ENCODE measurements at places on chromosomes 1 and 21. TPM values are rescaled to one million over a fixed set of nuclear protein-coding genes. Genes with fewer than 3 reads are reported as not detected.
A peak's percentile ranks its signal among the peaks of the same experiment; 100 is the strongest.

DNA sequence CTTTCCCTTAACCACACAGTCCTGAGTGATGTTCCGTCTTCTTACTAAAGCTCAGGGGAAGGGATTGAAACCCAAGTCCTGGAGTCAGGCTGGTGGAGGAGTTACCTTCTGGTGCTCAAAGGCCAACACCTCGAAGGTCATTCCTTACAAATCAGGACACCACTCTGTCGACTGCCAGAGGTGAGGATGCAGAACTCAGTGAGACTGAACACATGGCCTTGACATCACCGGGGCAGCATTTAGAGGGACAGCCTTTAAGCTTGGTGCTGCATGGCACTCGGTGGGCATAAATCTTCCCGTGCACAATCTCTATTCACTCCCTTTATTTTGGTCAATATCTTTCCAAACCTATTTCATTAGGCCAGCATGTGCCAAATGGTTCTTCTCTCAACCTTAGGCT lies 130.9 kb downstream of the ASTN1 start:
- DNase-seq: no peak
- H3K4me3 ChIP-seq: no peak overlapping the region
- H3K4me1 ChIP-seq: no peaks in the 10 kb centered on the region
- no peaks in the 10 kb centered on the region for H3K36me3 ChIP-seq

Gene ADORA3
- 0.18 TPM for total RNA-seq

Gene SLC35F3
- total RNA-seq: 10.7 TPM

- H3K27ac ChIP-seq: no peak overlapping the region
- H3K36me3 ChIP-seq: no peaks in the 10 kb centered on the region
- H3K4me1 ChIP-seq: peaks cover 2% of the 10 kb centered on the region
- H3K4me3 ChIP-seq: no peak overlapping the region
- DNase-seq: no peak
These were observed 264.0 kb downstream of the CTH start for GRCh38 chr1:70674941-70675685.

GRCh38 chr21:42001781-42002180 lies 8.4 kb downstream of the ZBTB21 start:
- no peak overlapping the region for H3K4me3 ChIP-seq
- H3K4me1 ChIP-seq: peaks cover 28% of the 10 kb centered on the region
- peaks cover 12% of the 10 kb centered on the region for H3K27me3 ChIP-seq
- no peak for DNase-seq
- no peak overlapping the region for H3K27ac ChIP-seq

Gene C1QA
- not detected for total RNA-seq

DNA sequence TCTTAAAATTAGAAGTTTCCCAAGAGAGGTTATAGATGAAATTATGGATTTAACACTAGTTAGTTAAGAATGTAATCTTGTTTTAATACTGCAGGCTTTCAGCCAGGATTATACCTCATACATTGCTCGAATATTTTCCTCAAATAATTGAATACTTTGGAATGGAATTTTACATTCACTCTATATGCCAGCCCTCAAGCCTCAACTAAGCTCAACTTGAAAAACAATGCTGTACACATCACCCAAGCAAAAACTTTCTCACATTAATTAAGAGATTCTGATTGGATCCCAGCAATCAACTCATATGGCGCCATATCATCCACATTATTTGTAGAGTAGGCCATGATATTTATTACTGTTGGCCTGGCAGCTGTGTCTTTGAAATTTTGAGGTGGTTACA lies 710.7 kb upstream of the ADAMTS5 start:
- H3K27me3 ChIP-seq: no peaks in the 10 kb centered on the region

GRCh38 chr1:46940307-46940706 lies 969 bp downstream of the CYP4A11 start:
- no peak overlapping the region for H3K27ac ChIP-seq
- no peaks in the 10 kb centered on the region for H3K36me3 ChIP-seq
- no peak for DNase-seq
- H3K4me3 ChIP-seq: no peak overlapping the region
- no peaks in the 10 kb centered on the region for H3K4me1 ChIP-seq

Gene CAPN8
- not detected for total RNA-seq

- H3K4me1 ChIP-seq: no peaks in the 10 kb centered on the region
- peak overlapping the region; percentile 45 for H3K4me3 ChIP-seq
- peaks cover 1% of the 10 kb centered on the region for H3K27me3 ChIP-seq
- DNase-seq: no peak
- H3K27ac ChIP-seq: no peak overlapping the region
These were observed 9.6 kb downstream of the SPATA46 start for GRCh38 chr1:162367073-162367472.

DNA sequence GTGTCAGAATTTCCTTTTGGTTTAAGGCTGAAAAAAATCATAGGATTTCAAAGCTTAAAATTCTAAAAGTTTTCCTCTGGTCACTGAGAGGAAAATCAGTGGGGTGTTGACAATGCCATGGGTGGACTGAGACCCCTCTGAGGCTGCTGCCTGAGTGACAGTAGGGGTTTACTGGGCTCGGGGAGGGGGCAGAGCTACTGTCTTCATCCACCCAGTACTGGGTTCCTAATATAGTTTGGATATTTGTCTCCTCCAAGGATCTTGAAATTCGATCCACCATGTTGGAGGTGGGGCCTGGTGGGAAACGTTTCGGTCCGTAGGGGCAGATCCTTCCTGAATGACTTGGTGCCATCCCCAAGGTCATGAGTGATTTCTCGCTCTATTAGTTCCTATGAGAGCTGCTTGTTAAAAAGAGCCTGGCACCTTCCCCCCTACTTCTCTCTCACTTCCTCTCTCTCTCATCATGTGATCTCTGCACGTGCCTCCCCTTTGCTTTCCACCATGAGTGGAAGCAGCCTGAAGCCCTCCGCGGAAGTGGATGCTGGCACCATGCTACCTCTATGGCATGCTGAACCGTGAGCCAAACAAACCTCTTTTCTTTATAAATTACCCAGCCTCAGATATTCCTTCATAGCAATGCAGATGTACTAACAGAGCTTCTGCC lies 72.3 kb downstream of the MAP10 start:
- H3K27me3 ChIP-seq: no peaks in the 10 kb centered on the region
- H3K4me1 ChIP-seq: peaks cover 10% of the 10 kb centered on the region
- H3K27ac ChIP-seq: no peak overlapping the region
- DNase-seq: no peak

DNA sequence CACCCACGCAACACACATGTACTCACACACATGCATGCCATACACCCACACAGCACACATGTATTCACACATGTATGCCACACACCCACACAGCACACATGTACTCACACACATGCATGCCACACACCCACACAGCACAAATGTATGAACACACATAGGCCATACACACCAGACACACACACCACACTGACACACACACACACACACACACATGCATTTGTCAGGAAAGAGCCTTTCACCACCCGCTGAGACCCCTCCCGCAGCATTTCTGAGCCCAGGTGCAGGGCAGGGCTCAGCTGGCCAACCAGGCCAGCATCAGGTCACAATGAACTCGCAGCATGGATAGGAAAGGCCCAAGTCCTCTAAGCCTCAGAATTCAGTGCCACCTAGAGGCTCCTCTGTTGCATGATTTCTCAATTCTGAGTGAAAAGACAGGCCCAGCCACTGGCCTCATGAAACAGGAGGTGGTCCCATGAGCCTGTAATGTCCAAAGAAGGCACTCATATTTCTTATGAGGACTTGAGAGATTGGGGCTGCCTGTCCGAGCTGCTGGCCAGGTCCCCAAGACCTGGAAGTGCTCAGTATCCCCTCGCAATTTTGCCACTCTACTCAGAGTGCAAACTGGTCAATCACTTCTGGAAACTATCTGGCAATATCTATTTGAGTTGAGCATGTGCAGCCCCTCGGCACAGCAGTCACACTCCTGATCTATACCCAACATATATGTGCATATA lies 57.3 kb downstream of the PSMG1 start:
- no peak overlapping the region for H3K27ac ChIP-seq
- peaks cover 13% of the 10 kb centered on the region for H3K27me3 ChIP-seq
- peaks cover 7% of the 10 kb centered on the region for H3K4me1 ChIP-seq
- no peak for DNase-seq
- H3K36me3 ChIP-seq: no peaks in the 10 kb centered on the region

DNA sequence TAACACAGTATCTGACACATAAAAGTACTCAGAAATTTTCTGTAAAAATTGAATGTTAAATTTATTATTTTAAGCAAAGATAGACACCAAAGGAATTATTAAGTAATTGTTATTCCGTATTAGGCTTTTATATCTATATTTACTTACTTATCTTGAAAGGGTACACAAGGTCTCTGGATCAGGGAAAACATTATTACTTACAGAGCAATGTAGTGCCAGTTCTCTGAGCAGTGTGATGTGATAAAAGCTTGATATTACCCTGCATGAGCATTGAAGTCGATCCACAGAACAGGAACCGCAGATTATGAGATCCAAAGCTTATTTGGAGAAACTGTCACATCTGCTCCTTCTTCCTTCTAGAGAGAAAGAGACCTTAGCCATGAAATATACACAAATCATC lies 637.9 kb upstream of the RGS18 start:
- H3K4me3 ChIP-seq: no peak overlapping the region
- no peaks in the 10 kb centered on the region for H3K27me3 ChIP-seq
- no peak for DNase-seq
- no peaks in the 10 kb centered on the region for H3K36me3 ChIP-seq
- no peak overlapping the region for H3K27ac ChIP-seq
- no peaks in the 10 kb centered on the region for H3K4me1 ChIP-seq

Gene DLGAP3
- 0.88 TPM for total RNA-seq

DNA sequence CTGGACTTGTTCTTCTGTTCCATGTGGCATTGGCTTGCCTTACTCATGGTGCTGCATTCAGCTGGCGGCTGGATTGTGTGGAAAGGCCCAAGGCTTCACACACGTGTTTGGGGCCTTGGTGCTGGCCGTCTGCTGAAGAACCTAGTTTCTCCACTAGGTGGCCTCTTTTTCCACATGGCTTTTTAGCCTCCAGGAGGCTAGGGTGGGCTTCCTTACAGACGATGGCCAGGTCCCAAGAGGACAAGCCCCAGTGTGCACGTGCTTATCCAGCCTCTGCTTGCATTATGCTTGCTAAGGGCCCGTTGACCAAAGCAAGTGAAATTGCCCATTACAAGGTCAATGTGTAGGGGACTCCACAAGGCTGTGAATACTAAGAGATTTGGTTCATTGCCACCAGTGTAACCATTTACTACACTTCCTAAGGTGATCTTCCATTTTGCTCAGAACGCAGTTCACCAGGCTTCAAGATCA lies 47.5 kb upstream of the FOXO6 start:
- H3K27me3 ChIP-seq: peaks cover 17% of the 10 kb centered on the region
- no peaks in the 10 kb centered on the region for H3K4me1 ChIP-seq
- no peak overlapping the region for H3K27ac ChIP-seq
- no peak for DNase-seq
- H3K4me3 ChIP-seq: no peak overlapping the region

GRCh38 chr1:19121192-19121591 lies 88.9 kb downstream of the UBR4 start:
- no peak for DNase-seq
- no peak overlapping the region for H3K4me3 ChIP-seq
- H3K27ac ChIP-seq: no peak overlapping the region
- peaks cover 29% of the 10 kb centered on the region for H3K4me1 ChIP-seq
- H3K36me3 ChIP-seq: peaks cover 91% of the 10 kb centered on the region

- DNase-seq: no peak
- no peak overlapping the region for H3K27ac ChIP-seq
- H3K4me1 ChIP-seq: no peaks in the 10 kb centered on the region
- H3K36me3 ChIP-seq: no peaks in the 10 kb centered on the region
- H3K27me3 ChIP-seq: peaks cover 30% of the 10 kb centered on the region
These were observed 6.2 kb upstream of the AADACL3 start for GRCh38 chr1:12709696-12710095.

DNA sequence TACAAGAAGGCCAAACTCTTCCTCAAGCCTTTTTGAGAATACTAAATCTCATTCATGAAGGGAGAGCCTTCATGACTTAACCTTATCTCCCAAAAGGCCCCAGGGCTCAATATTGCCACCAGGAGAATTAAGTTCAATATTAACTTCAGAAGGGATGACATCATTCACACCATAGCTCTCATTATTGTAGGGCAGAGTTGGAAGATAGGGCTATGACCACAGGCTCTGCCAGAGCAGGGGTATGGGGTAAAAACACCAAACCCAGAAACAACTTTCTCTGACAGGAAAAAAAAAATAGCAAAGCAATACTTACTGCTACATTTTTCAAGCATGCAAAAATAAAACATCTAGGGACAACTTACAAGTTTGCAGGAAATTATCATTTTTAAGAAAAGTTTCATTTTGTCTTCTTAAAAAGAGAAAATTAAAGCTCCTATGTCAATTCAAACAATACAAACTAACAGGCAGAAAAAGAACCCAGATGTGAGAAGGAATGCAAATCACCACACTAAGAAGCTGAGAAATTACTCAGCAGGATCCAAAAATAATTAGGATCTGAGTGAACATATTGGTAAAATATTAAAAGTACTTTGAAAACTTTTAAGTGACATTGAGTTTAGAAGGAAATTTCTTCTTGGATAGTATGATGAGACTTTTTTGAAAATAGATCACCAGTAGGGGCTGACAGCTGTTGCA lies 1156.5 kb downstream of the NCAM2 start:
- H3K4me3 ChIP-seq: no peak overlapping the region
- H3K4me1 ChIP-seq: no peaks in the 10 kb centered on the region
- DNase-seq: no peak
- no peak overlapping the region for H3K27ac ChIP-seq
- no peaks in the 10 kb centered on the region for H3K36me3 ChIP-seq

GRCh38 chr1:46467183-46467504 lies 22.5 kb upstream of the DMBX1 start:
- peaks cover 10% of the 10 kb centered on the region for H3K4me1 ChIP-seq
- no peak overlapping the region for H3K27ac ChIP-seq
- peaks cover 2% of the 10 kb centered on the region for H3K36me3 ChIP-seq
- peaks cover 55% of the 10 kb centered on the region for H3K27me3 ChIP-seq

Gene PPIAL4G
- total RNA-seq: 0.86 TPM

DNA sequence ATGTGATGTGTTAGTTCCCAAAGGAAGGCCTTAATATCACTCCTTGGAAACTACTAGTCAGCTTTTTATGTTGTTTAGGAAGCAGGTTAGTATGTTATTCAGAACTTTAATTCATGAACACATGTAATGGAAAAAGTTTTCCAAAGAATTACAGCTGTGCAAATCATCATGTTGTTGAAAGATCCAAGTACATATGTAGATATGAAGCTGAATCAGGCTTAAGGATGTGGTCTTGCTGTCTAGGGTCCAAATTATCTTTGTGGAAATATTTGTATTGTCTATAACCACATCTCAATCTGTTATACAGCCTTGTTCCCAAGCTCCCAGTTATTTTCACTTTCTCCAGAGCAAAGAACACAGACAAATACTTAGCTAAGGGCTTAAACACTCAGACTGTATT lies 231.6 kb downstream of the TPR start:
- no peak for DNase-seq
- no peaks in the 10 kb centered on the region for H3K27me3 ChIP-seq
- H3K4me1 ChIP-seq: no peaks in the 10 kb centered on the region
